Frontal cortex (tissue), 4 donors: ENCODE measurements at places on chromosomes 2 and 18. TPM values are rescaled to one million over a fixed set of nuclear protein-coding genes. Genes with fewer than 3 reads are reported as not detected.

CCBE1 gene
- 32.6 TPM for total RNA-seq

SAP130 gene
- total RNA-seq, result 4.9 TPM

SERPINB4 gene
- total RNA-seq, result not detected

SAG gene
- total RNA-seq, result 0.82 TPM

SFT2D3 gene
- total RNA-seq, result 10.2 TPM

GALNT13 gene
- total RNA-seq, result 18.8 TPM

FAM228A gene
- total RNA-seq, result 3.3 TPM

DNA sequence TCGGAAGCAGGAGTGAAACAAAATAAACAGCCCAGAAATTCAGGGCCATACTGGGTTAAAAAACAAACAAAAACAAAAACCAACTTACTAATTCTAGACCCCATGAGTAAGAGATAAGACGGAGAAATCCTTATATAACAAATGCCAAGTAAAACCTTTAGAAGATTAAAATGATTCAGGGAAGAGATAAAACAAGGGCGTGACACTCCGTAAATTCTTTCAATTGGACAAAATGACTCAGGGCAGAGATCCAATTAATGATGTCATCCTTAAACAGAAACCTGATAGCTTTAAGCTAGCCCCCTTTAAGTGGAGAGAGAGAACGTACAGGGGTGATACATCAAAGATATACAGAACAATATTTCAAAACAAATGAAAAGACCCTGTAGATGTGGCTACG is 317.4 kb downstream of the NBAS start:
- DNase-seq, result no peak

DNA sequence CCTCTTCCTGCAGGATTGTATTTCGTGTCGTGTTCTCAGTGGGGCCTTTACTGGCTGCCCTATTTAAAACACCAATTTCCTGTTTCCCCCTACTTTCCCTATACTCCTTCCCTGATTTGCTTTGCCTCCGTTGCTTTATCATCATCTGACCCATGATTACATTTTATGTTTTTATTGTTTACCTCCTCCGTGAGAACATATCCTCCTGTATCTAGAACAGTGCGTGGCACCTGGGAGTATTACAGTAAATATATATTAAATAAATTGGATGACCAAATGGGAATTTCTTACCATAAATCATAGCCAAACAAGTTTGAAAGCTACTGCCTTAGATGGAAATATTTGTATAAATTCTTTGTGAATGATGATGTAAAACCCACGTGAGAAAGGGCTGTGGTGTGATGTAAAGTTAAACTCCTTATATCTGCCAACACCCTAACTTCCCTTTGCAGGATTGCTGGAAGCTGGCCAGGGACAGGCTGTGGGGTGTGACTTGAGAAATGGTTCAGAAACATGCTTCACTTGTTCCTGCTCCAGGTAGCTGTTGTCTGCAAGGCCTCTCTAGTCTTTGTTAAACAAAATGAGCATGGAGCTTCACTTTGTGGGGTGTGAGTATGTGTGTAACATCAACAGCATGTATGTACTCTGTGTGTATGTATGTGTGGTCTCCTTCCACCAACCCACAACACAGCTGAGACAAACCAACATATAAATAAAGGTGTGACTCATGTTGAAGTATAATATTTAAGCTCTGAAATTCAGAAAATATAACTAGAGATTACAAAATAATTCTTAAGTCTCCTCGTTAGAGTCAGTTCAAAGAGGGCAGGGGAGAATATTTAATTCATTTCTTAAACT is 40.3 kb downstream of the LHCGR start:
- DNase-seq, result no peak

GRCh38 chr2:64623242-64623850 is 30.4 kb downstream of the SERTAD2 start:
- no peak for DNase-seq

DNA sequence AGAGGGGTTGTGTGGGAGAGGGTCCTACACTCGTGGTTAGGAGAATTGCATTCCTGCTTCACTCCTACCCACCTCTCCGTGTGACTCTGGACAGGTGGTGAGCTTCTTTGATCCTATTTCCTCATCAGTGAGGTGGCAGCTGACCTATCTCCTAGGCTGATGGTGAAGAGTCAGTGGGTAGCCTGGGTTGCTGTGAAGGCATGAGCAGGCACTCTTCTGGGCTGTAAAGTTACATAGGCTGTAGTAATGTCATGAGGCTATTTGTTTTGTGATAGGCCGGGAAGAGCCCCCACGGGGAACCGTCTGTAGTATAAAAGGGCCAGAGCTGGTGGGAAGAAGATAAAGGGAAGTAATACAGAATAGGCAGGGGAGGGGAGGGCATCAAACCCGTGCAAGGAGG is 83.8 kb downstream of the TMEM247 start:
- DNase-seq, result no peak

DNA sequence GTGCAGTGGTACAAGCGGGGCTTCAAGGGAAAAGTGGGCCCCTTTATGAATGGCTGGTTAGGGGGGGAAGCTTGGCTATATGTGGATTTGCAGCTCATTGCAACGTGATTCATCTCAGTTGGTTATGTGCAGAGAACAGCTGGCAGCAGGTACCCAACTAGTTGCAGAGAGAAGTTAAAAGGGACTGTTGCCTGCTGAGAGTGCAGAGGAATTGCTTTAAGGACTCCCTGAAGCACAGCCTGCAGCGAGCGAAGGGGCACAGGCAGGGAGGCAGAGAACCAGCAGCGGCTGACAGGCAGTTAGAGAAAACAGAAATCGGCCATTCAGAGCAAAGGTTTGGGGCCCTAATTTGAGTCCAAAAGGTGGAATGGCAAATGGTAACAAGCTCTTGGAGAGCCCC is 278.2 kb upstream of the LYPD1 start:
- DNase-seq, result no peak

- DNase-seq, result no peak
Observed at GRCh38 chr2:97704989-97705388, 8.4 kb upstream of the ZAP70 start.

- no peak for DNase-seq
Observed at GRCh38 chr2:38353402-38353801, 23.7 kb downstream of the ATL2 start.

DNA sequence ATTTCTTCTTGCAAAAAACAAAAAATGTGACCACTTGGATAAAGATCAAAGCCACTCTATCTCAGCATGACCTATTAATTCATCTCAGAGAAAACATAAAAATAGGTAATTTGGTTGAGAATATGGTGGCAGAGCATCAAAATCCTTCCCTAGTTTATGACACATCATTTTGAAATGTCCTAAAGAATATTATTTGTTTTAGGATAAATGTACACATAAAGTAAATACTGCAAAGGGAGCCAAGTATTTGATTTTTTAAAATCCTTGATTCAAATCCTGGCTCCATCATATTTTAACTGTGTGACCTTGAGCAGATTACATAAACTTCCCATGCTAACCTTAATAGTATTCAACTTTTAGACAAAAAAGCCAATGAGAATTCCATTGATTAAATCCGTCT is 206.6 kb downstream of the CDH2 start:
- DNase-seq, result no peak

DNA sequence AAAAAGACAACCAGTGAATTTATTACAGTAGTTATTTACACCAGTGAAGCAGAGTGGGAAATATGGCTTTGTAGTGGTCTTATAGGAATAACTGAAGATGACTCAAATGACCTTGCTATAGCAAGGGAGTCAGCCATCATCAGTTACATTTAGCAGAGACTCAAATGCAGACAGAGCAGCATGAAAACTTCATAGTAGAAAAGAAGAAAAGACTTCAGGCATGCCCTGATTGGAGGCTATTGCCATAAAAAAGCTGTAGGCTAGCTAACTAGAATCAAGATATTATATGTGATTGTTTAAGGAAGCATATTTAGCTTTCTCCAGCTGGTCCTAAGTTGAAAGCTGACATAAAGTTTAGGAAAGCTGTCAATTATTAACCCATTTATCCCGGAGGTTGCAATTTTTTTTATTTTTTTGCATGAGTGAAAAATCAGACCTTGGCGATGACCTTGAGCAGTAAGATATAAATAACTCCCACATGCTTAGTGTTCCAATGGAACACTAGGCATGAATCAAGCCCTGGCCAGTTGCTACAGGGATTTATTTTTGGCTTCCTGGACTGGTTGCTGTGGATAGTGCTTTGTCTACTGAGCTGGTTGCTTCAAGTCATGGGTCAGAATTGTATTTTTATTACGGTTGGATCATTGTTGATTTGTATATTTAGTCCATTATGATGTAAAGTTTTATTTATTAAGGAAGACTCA is 675.6 kb upstream of the VRK2 start:
- DNase-seq, result no peak

DNA sequence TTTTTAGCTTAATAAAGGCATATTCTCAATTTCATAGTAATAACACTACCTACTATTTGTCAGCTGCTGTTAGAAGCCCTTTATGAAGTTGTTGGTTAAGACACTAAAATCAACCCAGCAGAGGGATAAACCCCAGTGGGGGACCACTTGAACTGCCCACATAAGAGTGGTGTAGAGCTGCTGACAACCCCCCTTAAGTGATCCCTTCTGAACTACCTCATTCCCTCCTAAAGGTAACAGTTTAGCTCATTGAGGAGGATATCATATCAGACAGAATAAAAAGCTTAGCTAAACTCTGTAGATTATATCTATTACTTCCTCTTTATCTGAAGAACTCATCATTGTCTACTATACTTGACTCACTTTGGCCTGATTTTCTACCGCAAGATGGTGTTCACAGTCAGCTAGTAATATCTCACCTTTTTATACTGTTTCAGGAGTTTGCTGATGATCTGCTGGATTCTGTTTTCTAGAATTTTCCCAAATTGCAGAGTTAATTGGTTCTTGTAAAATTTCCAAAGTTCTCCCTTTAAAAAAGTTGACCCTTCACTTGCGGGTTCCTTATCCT is 16.2 kb downstream of the GALM start:
- no peak for DNase-seq

DNA sequence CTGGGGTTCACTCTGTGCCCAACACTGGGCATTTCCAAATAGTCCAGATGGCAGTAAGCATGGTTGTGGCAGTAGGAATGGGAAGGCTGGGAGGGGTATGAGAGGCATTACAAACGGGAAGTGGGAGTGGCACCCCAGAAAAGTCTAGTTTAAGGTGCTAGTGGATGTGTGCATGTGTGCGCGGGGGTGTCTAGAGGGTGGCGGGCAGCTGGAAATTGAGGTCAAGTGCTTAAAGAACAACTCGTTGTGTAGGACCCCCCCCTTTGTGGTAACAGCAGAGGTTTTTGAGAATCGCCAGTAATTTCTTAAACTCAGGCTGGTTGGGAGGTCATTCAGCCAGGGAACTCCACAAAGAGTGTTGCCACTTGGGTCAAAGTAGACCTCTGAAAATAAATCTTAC is 69.9 kb downstream of the RHBDD1 start:
- no peak for DNase-seq

GRCh38 chr18:78643004-78643403 is 336.6 kb upstream of the SALL3 start:
- no peak for DNase-seq
